MG63 (cell line): ENCODE measurements at places on chromosomes 5 and 9.

DNA sequence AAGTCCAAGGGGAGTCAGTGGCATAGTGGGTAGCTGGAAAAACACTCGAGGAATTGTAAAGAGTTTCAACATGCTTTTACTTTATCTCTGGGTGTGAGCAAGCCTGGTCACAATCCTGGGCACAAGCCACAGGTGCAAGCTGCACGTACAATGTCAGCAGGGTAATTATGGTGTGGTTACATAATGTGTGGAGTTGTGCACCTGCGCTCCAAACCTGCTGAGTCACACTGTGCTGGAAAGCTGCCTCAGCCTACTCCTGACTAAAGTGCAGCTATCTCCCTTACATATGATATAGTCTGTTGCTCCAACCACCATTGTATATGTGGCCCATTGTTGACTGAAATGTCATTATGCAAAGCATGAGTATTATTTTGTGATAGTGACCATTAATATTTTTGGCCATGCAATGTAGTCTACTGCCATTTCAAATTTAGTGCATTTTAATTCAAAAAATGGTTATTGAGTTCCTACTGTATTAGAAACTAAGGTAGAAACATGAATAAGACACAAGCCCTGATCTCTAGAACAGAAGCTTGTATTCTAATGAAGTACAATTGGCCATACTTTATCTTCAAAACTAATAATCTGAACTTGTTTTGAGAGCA is 160.9 kb upstream of the SLC30A5 start:
- DNase-seq: no peak

DNA sequence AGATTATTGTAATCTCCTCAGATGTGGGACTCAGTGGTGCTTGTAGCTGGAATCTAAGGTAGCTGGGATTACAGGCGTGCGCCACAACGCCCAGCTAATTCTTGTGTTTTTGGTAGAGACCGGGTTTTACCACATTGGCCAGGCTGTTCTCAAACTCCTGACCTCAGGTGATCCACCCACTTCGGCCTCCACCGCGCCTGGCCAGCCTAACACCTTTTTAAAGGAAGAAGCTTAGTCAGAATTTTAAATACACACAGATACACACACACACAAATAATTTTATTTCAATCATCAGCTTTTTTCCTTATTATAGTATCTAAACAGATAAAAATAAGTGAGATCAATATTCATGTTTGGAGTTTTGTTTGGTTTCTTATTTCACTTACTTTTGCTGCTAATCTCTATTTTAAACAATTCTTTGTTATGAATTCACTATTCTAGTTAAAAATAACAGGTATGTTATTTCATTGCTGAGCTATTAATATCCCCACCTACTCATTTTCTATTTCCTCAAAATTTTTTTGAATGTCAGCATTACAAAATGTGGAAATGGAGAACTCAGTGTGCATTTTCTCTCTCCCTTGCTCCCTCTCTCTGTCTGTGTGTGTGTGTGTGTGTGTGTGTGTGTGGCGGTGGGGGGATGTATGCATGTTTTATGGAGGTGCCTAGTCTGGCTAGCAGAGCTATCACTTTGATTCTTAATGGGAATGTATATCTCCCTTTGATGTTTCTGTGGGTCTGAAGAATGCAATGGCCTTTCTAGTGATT is 960.6 kb upstream of the DMAC1 start:
- no peak for DNase-seq

DNA sequence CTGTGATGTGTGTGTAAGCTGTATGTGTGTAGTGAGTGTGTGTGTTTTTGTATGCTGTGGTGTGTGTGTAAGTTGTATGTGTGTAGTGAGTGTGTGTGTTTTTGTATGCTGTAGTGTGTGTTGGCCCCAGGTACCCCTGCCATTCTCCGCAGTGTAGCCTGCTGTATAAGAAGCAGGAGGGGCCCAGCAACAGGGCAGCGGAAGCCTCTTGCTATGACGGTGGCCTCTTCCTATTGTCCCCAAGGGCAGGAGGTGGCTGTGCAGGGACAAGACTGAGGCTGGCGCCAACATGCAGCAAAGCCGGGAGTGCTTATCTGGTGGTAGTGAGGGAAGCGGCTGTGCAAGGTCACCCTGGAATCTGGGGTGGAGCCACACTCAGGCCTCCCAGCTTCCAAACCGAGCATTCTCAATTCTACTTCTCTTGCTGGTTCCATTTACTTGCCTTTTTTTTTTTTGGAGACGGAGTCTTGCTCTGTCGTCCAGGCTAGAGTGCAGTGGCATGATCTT is 5.1 kb downstream of the SPAAR start:
- DNase-seq: peak; percentile 70

DNA sequence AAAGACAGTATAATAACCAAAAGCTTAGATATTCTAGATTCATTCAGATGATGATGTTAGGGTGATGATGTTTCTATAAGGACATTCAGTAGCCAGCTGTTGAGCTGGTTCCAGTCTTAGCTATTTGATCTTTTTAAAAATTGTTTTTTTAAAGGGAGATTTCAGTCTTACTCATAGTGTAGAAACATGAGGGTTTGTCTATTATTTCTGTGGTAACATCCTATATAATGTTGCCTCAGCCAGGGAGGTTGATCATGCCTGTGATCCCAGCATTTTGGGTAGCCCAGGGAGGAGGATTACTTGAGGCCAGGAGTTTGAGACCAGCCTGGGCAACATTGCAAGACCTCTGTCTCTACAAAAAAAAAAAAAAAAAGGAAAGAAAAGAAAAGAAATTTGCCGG is 167.8 kb downstream of the DOCK2 start:
- peak; percentile 65 for DNase-seq

- DNase-seq: no peak
These were observed 84.0 kb downstream of the MARCHF11 start for GRCh38 chr5:16095612-16096011.
